A673 (cell line): ENCODE measurements at places on chromosomes 1 and 21. TPM values are rescaled to one million over a fixed set of nuclear protein-coding genes. Genes with fewer than 3 reads are reported as not detected.

- no peak for DNase-seq
These were observed 75.5 kb downstream of the TPR start for GRCh38 chr1:186299570-186299969.

DNA sequence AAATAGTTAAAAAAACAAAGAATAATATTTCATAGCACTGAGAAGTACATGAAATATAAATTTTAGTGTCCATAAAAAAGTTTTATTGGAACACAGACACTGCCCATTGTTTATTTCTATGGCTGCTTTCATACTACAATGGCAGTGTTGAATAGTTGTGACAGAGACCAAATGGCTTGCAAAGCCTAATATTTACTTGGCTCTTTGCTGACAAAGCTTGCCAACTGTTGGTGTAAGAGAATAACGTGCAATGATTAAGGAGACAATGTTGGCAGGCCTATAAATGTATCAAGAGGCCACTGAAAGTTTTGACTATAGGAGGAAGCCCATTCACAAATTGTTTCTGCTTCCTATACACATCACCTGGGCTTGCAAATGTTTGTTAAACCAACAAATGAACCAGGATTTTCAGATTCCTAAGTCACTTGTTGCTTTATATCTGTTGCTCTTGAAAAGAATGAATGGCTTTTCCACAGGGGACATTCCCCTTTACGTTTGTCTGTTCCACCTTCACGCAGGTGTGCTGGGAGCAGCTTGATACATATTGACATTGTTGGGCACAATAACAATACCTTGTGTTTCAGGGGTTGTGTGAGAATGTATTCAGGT is 5.5 kb upstream of the ST6GALNAC3 start:
- no peak for DNase-seq

DNA sequence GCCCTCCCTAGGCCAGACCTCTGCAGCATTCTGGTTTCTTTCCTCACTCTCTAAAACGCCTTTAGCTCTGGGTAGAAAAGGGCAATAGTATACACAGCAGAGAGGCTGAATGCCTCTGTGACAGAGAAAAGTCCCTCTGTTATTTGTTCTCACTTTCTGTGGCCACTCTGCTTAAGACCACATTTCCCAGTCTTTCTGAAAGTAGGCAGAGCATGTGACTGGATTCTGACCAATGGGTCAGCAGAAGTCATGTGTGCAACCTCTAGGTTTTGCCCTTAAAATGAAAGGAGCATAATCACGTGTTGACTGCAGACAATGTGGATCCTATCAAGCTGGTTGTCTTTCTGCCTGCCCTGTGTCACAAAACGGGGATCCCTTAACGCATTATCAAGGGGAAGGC is 79.7 kb upstream of the MARK1 start:
- no peak for DNase-seq

- peak; percentile 40 for DNase-seq
These were observed 16.3 kb downstream of the ACBD6 start for GRCh38 chr1:180486092-180486491.

DNA sequence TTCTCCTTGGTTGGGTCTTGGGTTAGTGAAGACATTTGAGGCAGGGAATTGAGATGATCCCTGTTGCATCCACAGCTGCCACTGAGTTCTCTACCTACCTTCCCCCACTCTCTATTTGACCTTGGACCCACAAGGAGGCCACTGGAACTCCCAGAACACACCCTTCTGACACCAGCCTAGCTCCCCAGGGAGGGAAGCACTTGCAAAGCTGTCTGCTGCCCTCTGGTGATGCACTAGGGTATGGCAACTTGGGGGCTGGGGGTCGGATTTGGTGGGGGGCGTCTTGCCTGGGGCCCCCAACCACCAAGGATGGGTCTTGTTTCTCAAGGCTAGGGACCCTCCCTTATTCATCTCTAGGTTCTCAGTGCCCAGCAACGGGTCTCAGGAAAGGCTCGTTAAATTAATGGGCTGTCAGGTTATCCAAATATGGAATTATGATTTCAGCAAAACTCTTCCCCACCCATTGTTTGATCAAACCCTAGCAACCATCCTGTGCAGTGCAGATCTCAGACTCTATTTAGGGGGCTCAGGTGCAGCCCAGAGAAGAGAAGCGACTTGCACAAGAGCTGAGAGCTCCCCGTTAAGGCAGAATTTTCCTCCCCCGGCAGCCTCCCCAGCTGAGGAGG is 177.8 kb upstream of the KLHDC7A start:
- DNase-seq: peak; percentile 46

GRCh38 chr1:215005078-215005477 is 77.5 kb upstream of the KCNK2 start:
- peak; percentile 8 for DNase-seq

GRCh38 chr1:39195166-39196111 is 9.1 kb upstream of the MACF1 start:
- no peak for DNase-seq

DNA sequence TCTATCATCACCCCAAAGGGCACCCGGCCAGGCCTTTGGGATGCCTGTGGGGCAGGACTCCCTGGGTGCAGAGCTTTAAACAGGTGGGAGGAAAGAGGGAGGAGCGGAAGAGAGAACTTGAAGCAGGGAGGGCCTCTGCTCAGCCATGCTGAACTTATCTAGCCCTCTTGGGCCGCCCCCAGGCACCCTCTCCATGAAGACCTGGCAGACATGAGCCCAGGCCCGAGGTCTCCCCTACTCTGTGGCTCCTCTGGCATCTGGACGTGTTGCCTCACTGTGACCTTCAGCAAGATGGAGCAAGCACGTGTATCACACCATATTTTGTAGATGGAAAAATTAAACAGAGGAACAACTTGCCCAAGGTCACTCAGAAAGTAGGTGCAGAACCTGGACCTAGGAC is 711.4 kb downstream of the MATN1 start:
- no peak for DNase-seq

DNA sequence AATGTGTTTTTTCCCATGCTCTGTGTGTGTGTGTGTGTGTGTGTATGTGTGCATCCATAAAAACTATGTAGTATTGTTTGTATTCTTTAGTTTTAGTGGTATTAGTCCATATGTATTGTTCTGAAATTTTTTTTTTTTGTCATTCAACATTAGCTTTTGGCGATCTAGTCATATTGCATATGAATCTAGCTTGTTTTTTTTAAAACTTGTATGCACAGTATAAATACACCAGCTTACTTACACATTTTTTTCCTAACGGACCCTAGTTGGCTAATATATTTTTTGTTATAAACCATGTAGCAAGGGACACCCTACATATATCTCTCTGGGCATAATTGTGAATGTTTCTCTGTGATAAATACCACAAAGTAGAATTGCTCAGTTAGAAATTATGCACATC is 359.7 kb downstream of the SRGAP2C start:
- no peak for DNase-seq

DNA sequence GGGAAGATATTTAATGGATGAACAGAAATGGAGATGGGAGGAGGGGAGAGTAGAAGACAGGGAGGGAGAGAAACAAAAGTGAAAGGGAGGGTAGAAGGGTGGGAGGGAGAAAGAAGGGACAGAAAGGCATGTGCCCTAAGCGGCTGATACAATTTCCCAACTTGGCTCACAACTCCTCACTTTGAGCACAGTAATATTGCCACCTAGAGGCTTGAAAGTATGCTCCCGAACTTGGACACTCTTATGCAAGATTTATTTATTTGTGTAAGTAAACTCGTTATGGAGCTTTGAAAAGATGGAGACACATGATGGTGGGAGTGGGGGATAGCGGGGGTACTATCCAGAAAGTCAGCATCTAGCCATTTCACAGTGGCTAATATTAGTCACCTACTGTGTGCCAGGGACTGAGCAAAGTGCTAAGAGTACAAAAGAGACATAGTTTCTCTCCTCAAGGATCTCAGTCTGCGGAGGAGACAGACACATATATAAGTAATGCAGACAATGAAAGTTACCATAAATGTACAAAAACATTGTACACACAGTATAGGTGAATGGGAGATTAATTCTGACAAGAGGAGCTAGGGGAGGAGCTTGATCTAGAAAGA is 189.7 kb downstream of the SEC16B start:
- peak; percentile 96 for DNase-seq

DNA sequence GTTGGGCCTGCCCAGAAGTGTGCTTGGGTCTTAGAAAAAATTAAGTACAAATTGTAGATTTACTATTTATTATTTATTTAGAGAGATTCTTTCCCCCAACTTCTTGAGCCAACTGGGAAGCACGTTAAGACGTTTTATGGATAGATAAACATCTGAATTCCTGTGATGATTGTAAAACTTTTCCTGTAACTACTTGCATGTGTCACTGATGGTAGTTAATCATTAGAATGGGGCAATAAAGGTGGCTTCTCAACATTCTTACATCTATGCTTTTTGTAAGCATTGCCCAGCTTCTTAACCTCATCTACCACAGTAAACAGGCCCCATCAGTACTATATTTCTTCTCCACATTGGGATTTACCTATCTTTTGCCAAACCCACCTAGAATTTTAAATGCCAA is 559.8 kb downstream of the LMO4 start:
- DNase-seq: peak; percentile 17

DNA sequence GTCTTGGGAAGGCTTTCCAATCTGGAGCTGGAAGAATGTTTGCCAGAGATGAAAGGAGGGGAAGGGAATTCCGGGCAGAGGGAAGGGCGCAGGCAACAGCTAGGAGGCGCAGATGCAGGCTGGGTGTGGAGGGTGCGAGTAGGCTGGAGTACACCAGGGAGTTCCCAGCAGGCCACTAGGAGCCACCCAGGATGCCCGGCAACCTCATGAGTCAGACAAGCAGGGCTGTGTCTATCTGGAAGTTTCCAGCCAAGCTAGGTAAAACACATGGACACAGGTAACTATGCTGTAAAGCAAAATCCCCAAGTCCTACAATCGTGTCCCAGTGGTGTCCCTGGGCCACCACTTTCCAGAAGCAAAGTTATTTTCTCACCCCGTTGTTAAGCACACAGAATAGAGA is 990 bp upstream of the NBL1 start:
- DNase-seq: no peak

DNA sequence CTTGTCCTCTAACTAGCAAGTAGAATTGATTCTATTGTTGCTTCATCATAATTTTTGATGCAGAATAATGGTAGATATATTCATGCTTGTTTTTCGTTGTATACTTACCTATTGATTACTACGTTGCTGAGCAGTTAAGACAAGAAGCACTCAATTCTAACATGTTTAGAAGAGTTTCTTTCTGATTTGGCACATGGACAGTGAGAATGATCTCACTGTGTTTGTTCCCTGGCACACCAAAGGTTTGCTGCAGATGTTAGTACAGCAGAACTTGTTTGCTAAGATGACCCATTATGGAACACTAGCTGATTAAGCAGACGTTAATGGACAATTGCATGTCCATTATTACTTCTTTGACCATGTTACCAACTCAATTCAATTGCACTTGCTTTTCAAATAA is 184.7 kb upstream of the SGIP1 start:
- DNase-seq: no peak

DNA sequence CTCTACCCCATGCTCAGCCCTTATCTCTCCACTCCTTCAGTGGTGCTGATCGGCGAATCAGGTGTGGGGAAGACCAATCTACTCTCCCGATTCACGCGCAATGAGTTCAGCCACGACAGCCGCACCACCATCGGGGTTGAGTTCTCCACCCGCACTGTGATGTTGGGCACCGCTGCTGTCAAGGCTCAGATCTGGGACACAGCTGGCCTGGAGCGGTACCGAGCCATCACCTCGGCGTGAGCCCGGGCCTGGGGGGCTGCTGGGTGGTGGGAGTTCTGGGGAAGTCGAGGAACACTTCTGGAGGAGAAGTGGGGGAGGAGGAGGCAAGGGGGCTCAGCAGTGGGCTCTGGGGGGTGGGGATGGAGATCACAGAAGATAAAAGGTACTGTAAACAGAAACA is 4.9 kb downstream of the RAB25 start:
- DNase-seq: no peak

DNA sequence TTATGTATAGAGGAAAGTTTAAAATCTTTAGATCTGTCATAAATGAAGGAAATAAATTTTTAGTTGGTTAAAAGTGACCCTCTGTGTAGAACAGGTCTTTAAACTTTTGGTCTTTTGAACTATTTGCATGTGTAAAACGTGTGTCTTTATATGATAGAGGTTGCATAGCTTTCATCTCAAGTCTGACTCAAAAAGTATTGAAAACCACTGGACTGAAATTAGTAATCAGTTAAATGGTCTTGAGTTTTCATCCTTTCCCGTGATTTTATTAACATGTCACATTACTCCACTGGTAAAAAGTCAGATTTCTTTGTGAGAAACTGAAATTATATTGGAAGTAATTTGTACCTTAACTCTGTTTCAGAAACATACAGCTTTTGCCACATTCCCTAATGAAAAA is 1.8 kb downstream of the RNPC3 start:
- DNase-seq: no peak

- DNase-seq: no peak
These were observed 62.2 kb downstream of the GORAB start for GRCh38 chr1:170594066-170594626.

- no peak for DNase-seq
These were observed 43.9 kb downstream of the DSCAM start for GRCh38 chr21:40803101-40803500.

- no peak for DNase-seq
These were observed 89.4 kb downstream of the PTPRU start for GRCh38 chr1:29325675-29326074.

GRCh38 chr1:55155522-55155921 is 59.6 kb downstream of the USP24 start:
- peak; percentile 41 for DNase-seq

DNA sequence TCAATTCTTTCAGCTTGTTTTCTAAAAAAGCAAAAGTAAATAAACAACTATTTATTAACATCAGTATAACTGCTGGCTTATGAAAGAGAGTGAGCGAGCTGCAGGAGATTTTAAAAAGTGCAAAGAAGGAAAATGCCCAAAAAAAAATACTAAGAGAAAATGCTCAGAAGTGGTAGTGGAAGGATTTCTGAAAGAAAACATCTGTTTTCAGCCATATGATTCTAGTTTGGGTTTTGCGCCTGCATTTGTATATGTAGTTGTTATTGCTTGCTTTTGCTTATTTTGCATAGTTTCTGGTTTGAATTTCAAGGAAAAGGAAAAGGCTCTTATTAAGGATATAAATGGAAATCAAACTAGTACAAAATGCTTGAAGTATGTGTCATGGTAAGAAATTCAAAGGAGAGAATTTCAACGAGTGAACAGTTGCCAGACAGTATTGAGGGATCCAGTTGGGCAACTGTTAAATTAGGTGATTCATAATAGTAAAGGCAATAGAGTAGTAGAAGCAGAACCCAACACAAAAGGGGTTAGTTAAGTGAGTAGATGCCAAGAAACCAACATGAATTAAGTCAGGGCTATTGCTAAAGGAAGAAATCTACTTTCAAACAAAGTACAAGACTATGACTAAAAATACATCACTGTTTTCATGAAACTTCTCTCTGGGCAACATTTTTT is 1.2 kb downstream of the GBP5 start:
- no peak for DNase-seq

The PLXNA2 gene
- total RNA-seq: 0.06 TPM in 1 of 2 replicates, not detected in the other

The WDTC1 gene
- 20.9 and 25.8 TPM in 2 replicates for total RNA-seq

The OPRD1 gene
- 0.79 and 0.97 TPM in 2 replicates for total RNA-seq

The CAPN8 gene
- total RNA-seq: not detected in 2 replicates

The GJA5 gene
- total RNA-seq: 0.28 TPM in 1 of 2 replicates, not detected in the other

The CHD5 gene
- 0.22 and 0.58 TPM in 2 replicates for total RNA-seq

The AK5 gene
- 0.47 and 0.94 TPM in 2 replicates for total RNA-seq

The ZNF683 gene
- not detected in 2 replicates for total RNA-seq
